ENCODE measurements at places on chromosomes 4 and X.
A peak's percentile ranks its signal among the peaks of the same experiment; 100 is the strongest.

DNA sequence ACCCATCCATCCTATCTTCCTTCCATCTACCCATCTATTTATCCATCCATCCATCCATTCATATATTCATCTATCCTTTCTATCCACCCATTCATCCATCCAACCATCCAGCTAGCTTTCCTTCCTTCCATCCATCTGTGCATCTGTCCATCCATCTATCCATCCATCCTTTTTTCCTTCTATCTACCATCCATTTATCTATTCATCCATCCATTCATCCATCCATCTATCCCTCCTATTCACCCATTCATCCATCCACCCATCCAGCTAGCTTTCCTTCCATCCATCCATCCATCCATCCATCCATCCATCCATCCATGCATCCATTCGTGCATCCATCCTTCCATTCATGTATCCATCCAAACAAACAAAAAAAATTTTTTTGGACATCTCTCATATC lies 118.8 kb downstream of the PSAPL1 start:
- DNase-seq = no peak

DNA sequence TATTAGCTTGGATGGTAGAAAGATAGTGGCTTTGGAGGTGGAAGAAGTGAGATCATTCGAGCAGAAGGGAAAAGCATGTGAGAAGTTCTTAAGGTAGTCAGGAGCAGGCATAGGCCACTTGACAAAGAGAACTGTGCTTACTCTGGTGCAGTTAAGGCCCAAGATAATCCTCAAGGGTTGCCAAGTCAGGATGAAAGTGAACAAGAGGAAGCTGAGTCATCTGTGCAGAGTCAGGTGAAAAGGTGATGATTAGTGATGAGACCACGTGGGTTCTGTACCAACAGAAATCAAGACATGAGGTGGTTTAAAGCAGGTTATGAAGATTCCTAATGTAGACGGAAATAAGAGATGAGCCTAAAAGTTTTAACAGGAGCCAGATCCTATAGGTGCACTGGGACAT lies 369.8 kb downstream of the DTHD1 start:
- DNase-seq = no peak

DNA sequence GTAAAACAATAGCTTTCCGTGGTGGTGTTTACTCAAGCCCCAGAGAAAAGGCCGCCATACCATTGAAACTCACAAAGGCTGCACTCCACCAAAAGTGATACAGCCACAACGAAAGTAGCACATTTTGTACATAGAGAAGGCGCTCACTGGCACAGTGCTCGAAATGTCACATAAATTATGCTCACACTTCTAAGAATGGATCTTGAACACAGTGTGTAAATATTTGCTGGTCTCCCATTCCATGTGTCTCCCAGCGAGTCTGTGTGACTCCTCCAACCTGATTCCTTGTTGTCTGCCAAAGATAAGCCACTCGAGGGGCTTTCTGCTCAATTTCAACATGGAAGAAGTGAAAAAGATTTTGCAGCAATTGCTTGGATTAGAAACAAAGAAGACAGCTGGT lies 234.0 kb upstream of the VCX3A start:
- DNase-seq = no peak

DNA sequence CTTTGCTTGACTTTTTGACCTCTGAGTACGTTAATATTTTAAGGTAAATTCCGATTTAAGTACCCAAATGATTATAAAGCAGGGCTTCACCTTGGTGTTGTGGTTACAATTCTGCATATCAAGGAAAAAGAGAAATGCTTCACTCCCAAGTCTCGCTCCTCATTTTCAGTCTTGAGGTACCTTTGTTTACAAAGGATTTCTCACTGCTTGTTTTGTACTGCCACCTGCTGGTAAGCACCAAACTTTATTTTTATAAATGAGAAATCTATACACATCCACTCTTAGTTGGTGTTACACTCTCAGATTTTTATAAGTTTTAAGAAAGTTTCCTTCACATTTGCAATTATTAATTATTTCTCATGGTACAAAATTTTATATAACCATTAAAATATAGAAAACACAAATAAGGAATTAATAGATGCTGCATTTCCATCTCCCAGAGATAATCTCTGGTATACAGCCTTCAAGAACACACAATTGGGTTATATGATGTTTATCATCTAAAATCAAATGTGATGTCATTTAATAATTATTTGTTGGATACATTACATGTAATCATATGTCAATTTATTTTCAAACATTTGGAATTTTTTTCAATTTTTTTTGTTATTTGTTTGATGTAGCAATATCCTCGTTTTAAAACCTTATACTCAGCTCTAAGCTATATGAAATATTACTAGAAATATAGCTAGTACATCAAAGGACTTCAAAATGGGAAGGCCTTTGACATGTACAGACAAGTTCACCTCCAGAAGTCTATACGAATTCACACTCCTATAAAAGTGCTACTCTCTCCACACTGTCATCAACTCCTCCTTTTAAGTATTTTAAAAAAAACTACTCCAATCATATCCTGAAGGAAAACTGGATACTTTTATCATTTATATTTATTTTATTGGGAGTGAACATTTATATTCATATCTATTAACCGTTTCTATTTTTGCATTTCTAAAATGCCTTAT lies 179.9 kb downstream of the KCNIP4 start:
- DNase-seq = no peak

GRCh38 chrX:129818123-129818522 lies 25.6 kb downstream of the ZDHHC9 start:
- DNase-seq = no peak

DNA sequence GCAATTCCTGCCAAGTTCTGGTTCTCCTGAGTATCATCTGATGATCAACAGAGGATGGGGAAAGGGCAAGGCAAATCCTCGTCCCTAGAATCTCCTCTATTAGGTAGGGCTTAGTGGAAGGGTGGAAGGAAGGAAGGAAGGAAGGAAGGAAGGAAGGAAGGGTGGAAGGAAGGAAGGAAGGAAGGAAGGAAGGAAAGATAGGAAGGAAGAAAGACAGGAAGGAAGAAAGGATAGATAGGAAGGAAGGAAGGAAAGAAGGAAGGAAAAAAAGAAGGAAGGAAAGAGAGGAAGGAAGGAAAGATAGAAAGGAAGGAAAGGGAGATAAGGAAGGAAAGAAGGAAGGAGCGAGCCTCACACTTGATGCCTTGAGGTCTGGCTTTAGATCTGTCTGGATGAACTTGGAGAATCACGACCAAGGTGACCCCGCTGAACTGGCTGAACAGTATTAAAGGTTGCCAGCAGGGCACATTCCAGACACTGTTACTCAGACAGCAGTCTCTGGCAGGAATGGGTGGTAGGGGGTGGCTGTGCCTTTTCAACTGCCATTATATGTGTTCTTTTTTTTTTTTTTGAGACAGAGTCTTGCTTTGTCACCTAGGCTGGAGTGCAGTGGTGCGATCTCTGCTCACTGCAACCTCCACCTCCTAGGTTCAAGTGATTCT lies 57.1 kb downstream of the MAP7D2 start:
- DNase-seq = no peak

DNA sequence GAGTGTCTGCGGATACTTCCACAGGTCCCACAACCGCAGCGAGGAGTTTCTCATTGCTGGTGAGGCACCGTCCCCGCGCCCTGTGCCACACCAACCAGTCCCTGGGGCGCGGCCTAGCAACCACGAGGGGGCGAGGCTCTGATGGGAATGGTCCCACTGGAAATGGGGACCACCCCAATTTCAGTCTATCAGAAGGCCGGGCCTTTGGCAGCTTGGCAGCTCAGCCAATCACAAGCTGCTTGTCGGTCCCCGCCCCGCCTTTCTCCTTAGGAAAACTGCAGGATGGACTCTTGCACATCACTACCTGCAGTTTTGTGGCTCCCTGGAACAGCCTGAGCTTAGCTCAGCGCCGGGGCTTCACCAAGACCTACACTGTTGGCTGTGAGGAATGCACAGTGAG lies 3.0 kb downstream of the TIMP1 start:
- DNase-seq = no peak

GRCh38 chrX:7941390-7942042 lies 14.3 kb upstream of the PNPLA4 start:
- DNase-seq = no peak

- DNase-seq = peak; percentile 77
Observed at GRCh38 chrX:149938881-149939654, 777 bp upstream of the EOLA2 start.

DNA sequence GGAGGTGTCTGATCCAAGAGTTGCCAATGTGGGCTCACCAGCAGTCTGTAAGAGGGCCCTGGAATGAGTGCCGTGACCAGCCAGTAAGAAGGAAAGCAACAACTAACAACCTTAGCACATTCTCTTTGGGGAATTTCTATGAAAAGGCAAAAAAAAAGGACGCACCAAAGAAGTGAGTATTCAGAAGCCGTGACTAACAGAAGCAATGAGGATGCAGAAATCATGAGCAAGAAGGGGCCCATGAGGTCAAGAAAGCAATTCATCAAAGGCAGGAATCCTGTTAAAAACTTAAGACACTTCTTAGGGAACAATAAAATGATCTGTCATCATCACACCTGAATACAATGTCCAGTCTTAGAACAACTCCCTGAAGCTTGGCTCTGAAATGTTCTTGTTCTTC lies 260.5 kb downstream of the RAPGEF2 start:
- DNase-seq = no peak
